ENCODE measurements at places on chromosomes 12 and 14. TPM values are rescaled to one million over a fixed set of nuclear protein-coding genes. Genes with fewer than 3 reads are reported as not detected.
A peak's percentile ranks its signal among the peaks of the same experiment; 100 is the strongest.

DNA sequence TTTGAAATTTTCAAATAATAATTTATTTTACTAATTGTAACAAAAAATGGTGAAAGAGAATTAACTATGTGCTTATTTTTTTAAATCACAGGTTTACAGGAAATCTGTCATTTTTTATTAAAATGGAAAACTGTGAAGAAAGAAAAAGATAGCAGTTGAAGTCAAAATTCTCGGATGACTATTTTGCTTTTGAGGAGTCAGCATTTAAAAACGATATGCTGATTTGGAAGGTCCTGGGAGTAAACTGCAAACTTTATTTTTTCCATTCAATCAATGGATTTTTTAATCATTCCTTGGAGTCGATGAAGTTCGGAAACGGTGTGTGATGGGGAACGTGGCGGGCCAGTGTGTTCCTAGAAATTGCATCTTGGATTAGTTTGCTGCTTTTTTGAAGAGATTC, 258.9 kb upstream of the NAV3 start:
- no peak for DNase-seq

DNA sequence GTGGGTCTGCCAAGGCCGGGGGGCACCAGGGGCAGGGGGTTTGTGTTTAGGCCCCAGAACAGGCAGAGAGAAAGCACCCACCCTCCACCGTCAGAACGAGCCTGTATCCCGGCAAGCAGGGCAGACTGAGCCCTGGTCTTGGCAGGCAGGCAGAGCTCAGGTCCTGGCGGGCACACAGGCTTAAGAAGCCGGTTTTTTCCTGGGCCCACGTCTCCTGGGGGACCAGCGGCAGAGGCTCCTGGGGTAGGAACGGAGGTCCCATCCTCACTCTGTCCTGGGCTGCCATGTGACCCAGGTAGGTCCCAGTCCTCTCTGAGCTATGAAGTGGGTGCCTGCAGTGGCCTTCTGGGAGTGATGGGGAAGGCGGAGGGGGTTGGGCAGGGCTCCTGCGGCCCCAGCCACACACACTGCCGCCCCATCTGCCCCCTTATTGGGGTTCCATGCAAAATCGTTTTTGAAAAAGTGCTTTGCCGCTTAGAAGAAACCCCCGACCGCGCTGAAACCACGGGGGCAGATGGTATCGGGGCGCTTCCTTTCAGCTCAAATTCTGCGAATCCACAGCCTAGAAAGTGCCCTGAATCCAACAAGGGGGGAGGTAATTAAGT, 24.2 kb downstream of the SH2B3 start:
- DNase-seq, result no peak

VRTN gene
- not detected for total RNA-seq

GRCh38 chr14:34059925-34060650, 109.2 kb upstream of the EGLN3 start:
- DNase-seq, result peak; percentile 74

DNA sequence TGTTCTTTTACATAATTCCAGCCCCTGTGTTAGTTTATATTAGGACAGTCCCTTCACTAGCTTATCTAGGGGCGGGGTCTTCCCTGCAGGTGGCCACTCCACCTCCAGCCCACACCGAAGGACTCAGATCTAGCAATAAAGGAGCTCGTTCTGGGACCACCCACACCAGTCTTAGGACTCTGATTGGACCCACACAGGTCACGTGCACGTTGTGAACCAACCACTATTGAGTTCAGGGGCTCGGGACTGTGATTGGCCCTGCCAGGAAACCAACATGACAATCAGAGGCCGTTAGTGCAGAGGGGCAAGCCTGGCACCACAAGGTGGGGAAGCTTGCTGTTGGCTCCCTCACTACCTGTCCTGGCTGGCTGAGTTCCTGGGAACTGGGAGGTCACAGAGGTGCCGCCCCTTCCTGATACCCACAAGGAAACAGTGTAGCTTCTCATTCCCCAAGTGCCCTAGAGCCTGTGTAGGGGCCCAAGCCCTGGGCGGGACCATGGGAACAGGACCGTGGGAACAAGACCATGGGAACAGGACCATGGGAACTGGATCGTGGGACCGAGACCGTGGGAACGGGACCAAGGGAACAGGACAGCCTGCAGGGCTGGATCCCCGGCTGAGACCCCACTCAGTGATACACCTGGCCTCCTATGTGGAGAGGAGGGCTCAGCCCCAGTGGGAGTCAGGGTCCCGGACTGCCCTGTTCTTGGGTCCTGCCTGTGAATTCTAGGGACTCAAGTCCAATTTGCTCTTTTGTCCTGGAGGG, 297.8 kb downstream of the ADGRD1 start:
- DNase-seq, result no peak

DNA sequence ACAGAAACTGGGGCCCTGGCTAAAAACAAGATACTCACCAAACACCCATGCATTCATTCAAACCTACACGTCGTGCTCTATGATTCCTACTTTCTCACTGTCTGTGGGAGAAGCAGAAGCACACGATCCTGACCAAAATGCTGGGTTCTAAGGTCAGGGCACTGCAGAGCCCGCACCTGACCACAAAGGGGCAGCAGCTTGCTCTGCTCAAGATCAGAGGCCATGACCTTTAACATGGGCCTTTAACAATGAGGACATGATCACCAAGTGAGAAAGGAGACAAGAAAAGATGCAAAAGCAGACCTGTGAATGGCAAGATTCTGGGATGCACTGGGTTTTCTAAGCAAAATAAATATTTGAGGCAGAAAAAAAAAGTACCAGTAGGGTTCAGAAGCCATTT, 40.1 kb upstream of the VPS33A start:
- DNase-seq, result no peak

ARID4A gene
- total RNA-seq, result 10.6 TPM

GUCY2C gene
- total RNA-seq, result not detected

GRCh38 chr14:96139879-96140278, 64.8 kb upstream of the BDKRB2 start:
- no peak for DNase-seq

GRCh38 chr12:130677957-130678558, 38.0 kb downstream of the RIMBP2 start:
- DNase-seq, result no peak
